ENCODE measurements at places on chromosomes 16 and 17.

- no peak for DNase-seq
Measured at GRCh38 chr17:44183024-44183423, 3.7 kb upstream of the TMUB2 start.

GRCh38 chr17:80924807-80925610 lies 66.6 kb upstream of the CHMP6 start:
- DNase-seq: no peak

DNA sequence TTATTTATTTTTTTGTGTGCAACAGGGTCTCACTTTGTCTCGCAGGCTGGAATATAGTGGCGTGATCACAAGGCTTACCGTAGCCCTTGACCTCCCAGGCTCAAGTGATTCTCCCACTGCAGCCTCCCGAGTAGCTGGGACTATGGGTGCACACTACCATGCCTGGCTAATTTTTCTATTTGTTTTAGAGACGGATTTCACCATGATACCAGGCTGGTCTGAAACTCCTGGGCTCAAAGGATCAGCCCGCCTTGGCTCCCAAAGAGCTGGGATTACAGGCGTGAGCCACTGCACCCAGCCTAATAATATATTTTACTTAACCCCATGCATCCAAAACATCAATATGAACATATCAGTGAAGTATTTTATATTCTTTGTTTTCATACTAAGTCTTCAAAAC lies 2.0 kb downstream of the CCDC200 start:
- no peak for DNase-seq

DNA sequence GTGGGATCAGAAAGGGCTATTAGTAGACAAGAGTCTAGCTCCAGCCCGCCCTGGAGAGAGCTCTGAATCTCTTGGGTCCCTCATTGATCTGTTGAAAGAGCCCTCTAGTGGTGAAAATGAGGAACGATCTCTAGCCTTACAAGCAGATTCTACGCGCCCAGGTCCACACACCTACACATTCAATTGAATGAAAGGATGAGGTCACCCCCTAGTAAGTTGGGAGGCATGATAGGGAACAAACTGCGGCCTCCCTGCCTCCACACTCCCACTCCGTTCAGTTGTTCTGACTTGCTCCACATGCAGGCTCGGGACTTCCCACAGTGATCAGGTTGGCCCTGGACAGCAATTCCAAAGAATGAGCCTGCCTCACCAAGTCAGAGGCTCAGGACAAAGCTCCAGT lies 2.9 kb upstream of the CACNG3 start:
- no peak for DNase-seq

GRCh38 chr16:9012848-9013507 lies 49.3 kb upstream of the USP7 start:
- DNase-seq: no peak

- peak; percentile 59 for DNase-seq
Measured at GRCh38 chr16:56191156-56191815, at the start of gene GNAO1. Gene GNAO1, plus strand, starts transcription at chr16:56191489. Its CDS starts 747 bp downstream, at chr16:56192236.

DNA sequence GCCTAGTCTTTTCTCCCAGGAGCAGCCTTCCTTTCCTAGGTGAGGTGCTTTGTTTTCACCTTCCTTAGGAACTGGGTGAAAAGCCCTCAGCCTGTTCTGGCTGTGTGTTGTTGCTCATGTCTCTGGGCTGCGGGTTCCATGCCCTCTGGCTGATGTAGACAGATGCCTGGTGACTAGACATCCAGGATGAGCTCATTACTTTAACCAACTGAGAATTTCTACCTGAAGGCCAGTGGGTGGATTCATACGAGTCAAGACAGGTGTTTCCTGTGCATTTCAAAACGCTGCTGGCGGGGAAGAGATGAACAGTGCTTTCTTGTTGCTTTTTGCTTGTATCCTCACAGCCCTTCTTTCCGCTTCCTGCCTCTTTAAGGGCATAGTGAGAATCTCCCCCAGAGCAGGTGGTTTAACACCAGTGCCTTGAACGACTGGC lies 22.3 kb downstream of the SAP30BP start:
- DNase-seq: no peak

GRCh38 chr16:65959983-65960382 lies 406.5 kb upstream of the CDH5 start:
- DNase-seq: no peak

GRCh38 chr17:5902181-5903140 lies 167.7 kb upstream of the WSCD1 start:
- DNase-seq: no peak

DNA sequence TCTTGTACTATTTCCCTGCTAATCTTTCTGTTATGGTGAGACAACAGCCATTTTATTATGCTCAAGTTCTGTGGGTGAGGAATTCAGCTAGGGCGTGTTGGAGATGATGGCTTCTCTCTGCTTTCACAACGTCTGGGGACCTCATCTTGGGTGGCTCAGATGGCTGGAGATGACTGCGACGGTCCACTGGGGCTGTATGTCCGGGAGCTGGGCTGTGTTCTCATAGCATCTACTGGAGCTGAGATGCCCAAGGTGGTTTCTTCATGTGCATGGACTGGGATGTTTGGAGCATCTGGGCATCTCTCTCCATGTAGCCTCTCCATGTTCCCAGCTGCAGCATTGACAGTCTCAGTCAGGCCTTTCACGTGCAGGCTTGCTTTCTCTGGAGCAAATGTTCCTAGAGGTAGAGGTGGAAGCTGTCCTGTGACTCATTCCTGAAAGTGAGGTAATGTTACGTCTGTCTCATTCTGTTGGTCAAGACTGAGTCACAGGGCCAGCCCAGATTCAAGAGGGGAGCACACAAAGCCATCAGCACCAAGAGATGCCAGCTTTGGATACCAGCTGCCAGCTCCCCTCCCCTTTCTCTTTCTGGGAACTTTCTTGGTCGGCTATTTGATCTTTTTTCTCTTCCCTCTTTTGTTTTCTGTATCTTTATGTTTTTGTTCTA lies 96.2 kb downstream of the RAP1GAP2 start:
- DNase-seq: no peak

DNA sequence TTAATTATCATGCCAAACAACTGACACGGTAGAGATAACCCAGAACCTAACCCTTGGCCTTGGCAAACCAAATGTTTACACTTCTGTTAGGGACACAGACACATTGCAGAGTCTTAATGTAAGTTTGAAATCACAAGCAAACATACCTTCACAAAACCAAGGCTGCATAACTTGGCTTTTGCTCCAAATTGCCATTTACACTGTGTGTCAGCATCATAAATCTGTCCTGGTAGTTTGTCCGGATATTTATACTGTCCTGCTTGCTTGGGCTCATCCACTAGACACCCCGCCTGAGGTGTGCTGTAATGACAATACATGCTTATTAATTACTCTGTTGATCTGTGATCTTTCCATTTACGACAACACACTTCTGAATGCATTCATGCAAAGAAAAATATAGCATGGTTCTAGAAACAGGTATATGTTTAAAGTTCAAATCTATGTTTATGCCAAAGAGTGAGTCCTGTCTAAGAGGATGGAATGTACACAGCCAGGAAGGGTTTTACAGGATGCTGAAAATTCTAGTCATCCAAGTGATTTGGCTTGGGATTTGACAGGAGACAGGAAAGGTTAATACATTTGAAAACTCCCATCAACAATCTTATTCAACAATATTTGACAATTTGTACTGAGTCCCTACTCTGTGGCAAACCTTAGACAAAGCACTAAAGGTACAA lies 81.1 kb downstream of the ADAMTS18 start:
- DNase-seq: no peak

DNA sequence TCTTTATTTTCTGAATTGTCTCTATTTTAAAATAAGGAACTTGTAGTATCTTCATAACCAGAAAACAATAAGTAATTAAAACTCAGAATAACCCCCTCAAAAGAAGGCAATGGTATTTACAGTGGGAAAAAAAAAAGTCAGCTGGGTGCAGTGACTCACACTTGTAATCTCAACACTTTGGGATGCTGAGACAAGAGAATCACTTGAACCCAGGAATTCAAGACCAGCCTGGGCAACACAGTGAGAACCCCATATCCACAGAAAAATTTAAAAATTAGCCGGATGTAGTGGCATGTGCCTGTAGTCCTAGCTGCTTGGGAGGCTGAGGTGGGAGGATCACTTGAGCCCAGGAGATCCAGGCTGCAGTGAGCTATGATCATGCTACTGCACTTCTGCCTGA lies 33.5 kb downstream of the ADAM11 start:
- no peak for DNase-seq

GRCh38 chr17:20141198-20141972 lies 132.2 kb downstream of the SPECC1 start:
- DNase-seq: no peak

- peak; percentile 89 for DNase-seq
Measured at GRCh38 chr16:75433732-75434413, 570 bp upstream of the CFDP1 start.

GRCh38 chr17:49456183-49456965 lies 38.7 kb upstream of the NGFR start:
- DNase-seq: peak; percentile 46

DNA sequence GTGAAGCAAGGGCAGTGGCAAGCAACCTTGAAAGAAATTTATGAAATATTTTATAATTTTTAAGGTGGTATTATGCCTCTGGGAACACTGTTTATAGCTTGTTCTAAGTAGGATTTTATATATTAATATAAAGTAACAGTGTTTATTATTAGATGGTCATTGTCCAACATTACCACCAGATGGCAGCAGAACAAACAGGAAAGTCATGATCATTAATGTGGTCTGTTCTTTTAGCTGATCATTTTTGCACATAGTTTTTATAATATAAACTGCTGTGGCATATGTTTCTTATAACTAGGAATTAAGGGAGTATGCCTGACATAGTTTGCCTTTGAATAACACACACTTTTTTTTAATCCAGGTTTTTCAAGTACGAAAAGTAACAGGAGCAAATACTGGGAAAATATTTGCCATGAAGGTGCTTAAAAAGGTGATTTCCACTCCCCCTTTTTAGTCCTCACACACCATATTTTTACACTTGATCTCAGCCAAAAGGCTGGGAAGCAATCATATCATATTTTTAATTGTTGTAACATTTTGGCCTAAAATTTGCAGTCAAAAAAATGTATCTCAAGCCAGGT lies 21.4 kb downstream of the RPS6KB1 start:
- DNase-seq: peak; percentile 30

DNA sequence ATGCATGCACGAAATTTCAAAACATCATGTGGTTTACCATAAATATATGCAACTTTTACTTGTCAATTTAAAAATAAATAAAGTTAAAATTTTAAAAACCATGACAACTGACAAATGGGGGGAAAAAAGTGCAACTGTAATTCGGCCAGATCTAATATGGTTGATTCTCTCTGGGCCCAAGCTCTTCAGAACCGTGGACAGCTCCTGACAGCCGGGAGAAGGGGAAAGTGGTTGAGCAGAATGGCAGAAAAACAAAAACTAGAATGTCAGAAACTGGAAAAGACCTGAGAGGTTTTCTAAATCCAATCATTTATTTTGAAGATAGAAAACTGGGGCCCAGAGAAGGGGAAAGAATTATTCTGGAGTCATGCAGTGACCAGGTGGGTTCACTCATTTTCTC lies 126.6 kb downstream of the TMEM132E start:
- DNase-seq: peak; percentile 34

GRCh38 chr17:59428916-59429485 lies 97.5 kb downstream of the YPEL2 start:
- no peak for DNase-seq

DNA sequence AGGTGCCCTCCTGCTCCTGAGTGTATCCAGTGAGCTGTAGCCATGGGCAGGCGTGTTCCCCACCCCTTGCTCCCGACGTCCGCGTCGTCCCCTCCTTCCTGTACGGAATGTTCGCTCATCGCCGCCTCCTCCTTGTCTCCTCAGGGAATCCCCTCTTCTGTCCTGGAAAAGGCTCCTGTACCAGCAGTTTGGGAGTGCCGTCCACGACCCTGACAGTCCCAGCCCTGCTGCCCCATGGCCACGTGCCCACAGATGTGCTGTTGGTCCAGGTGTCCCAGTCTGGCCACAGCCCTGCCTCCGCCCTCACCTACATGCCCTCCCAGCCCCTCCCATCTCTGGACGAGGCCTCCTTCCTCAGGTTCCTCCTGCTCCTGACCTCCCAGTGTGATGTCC lies 30.2 kb downstream of the OR1D5 start:
- no peak for DNase-seq

DNA sequence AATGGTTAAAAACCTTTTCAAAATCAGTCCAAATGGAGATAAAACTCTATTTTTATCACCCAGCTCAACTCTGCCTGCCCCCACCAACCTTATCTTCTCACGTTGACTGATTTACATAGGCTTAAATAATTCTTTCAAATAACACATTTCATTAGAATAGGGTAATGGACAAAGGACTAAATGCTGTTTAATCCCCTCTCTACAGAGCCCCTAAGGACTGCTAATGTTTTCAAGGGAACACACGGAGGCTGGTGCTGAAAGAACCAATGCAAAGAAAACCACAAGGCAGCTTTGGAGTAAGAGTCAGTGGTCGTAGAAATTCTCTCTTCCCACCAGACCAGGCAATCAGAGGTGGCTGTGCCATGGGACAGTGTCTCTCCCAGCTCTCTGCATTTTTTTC lies 445.7 kb upstream of the MAF start:
- DNase-seq: no peak

DNA sequence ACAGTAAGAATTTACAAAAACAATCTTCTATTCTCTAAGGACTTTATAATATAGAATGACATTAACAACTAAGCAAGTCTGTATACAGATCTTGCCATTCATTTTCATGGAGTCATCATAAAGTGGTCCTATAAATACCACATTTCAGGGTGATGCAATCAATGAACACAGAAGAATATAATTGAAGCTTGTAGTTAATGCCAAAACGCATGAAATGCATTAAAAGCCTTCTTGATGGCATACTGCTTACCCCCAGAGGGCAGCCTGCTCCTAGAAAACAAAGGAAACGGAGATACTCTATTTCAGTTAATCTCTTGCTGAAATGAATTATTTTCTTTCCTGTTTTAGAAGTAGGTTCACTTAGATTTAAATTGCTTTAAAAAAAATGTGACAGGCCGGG lies 45.2 kb upstream of the STAC2 start:
- DNase-seq: no peak

DNA sequence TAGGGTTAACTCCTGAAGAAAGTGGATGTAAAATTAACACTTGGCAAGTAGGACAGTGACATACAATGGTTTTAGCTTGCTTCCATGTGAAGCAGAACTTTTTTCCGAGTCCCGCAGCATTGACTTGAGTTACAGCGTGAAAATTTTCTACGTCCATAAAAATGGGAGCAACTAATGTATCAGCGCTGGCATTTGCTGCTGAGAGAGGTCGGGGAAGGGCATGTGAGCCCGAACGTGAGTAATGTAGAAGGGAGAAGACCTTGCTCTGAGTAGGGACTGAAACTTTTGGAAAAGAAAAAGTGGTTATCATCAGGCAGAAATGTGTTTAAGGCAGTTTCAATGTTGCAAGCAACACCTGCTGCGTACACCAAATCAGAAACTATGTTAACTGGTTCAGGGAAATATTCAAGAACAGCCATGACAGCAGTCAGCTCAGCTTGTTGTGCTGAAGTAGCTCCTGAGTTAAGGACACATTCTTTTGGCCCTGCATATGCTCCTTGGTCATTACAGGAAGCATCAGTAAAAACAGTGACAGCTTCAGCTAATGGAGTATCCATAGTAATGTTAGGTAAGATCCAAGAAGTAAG lies 70.9 kb upstream of the ARL4D start:
- DNase-seq: no peak

- DNase-seq: no peak
Measured at GRCh38 chr16:56558024-56558747, 6.7 kb upstream of the MT4 start.
